HuH-7.5 (cell line): ENCODE measurements at places on chromosomes 3 and 15.
A peak's percentile ranks its signal among the peaks of the same experiment; 100 is the strongest.

- DNase-seq = no peak
These were observed 9.2 kb downstream of the LZTFL1 start for GRCh38 chr3:45832699-45833098.

DNA sequence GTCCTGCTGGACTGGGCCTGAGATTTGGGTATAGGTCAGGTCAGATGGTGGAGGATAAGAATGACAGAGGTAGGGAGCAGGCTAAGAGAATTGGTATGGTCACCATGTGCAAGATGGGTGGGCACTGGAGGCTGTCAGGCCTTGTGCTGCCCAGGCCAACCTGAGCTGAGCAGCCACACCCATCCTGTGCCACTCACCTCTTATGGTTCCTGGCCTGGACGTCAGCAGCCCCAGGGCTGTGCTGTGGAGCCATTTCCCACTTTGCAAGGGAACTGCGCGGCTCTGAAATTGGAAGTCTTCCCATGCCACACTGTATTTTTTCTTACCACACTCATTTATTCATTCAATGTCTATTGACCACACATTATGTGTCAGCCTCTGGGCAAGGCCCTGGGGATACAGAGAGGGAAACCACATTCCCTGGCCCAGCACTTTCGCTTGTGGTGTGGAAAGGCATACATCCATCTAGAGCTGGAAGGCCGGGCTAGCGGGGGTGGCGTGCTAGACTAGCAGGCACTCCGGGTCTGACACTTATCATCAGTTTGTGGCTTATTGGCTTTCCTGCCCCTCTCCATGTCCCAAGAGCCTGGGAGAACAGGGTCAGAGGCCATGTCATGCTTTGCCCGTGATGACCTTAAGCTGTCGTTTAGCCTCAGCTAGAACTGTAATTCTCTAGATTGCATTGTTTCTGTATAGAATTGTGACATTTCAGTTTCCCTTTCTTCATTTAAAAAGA is 51.1 kb upstream of the POLG start:
- no peak for DNase-seq

DNA sequence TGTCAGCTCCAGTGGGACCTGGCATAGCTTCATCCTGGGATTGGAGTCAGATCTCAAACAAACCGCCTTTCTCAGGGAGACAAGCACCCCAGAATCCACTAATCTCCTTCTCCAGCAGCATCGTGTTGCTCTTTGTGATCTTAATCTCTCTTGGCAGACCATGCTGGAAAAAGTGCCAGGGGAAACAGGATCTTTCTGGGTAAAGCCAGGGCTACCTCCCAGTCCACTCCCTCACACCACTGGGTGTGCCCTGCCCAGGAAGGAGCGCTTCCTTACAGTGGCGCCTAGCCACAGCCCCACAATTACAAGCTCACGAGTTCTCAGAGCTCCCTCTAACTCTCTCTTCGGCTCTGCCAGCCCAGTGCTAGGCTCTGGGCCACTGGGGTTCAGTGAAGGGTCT is 32.2 kb downstream of the RPLP1 start:
- DNase-seq = no peak

GRCh38 chr3:151568184-151568583 is 107.3 kb upstream of the IGSF10 start:
- DNase-seq = no peak

- DNase-seq = no peak
These were observed 168.3 kb downstream of the NEK10 start for GRCh38 chr3:27200721-27201489.

- DNase-seq = no peak
These were observed 103.4 kb upstream of the MELTF start for GRCh38 chr3:197132916-197133530.

DNA sequence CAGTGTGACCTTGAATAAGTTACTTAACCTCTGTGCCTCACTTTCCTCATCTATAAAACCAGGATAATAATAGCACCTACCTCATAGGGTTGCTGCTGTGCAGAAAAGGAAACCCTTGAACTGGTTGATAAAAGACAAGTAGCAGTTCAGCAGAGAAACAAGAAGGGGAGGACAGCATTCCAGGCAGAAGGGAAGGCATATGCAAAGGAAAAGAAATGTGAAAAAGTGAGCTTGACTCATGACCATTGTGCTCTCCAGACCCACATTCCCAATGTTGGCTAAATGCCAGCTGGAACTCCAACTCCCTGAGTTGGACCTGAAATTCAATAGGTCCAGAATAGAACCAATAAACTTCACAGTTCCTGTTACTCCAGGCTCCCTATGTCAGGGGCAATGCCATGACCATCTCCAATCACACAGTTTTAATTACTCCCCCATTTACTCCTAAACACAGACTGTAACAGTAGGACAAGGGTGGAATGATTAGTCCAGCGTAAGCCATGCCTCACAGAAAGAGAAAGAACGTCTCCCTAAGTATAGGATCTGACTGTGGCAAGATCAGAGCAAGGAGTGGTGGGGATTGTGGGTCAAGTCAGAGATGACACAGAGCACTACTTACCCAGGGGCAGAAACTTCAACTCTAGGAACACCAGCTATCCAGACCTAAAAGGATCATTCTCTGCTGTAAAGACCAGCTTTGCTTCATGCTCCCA is 26.9 kb downstream of the PRKAR2A start:
- no peak for DNase-seq

DNA sequence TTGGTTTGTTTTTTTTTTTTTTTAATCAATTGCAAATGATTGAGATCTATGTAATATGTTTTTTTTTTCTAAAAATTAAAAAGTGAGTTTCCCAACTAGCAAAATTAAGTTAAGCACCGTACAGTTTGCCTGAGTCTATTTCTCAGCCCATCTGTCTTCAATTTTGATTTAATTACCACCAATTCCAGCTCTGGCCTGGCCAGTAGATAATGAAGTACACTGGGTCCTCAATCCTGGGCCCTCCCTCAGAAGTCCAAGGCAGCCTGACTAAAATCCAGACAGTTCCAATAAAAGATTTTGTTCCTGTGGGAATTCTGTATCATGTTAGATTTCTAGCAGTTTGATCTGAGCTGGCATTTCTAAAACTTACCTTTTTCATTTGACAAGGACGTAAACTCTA is 887.2 kb downstream of the NAALADL2 start:
- DNase-seq = no peak

DNA sequence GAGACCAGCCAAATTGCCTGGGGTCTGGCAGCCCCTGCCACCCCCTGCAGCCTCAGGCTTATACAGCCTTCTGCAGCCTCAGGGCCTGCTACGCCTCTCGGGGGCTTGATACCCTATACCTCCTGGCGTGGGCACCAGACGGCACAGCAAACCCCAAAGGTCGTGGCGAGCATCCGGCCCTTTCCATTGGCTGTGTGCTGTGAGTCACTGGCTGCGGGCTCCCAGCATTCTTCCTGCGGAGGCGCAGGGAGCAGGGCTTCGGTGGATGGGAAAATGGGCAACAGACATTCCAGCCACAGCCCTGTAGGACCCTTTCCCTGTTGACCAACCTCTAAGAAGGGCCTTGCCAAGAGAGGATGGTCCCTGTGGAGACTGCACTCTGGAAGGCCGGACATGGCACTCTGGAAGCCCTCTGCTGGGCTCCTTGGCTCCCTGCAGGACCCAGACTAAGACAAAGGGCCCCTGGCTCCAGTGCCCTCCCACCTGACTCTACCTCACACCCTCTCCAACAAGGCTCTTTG is 59.6 kb downstream of the ITGA11 start:
- DNase-seq = peak; percentile 44

GRCh38 chr3:171822431-171823106 is 12.3 kb upstream of the PLD1 start:
- no peak for DNase-seq

DNA sequence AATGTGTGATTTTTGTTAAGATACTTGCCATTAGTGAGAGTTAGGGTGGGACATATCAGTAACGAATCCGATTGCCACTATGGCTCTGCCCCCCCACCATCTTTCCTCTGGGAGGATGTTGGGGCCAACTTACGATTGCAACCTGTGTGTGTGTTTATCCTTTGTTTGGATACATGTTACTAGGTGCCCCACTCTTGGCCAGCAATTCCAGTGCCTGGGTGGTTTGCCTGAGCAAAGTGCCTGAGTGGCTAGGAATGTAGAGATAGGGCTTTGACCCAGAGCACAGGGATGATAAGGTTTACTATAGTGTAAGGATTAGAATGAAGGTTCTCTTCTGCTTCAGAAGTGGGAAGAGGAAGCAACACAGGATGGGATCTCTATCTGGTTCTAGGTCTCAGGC is 231.8 kb downstream of the TP63 start:
- no peak for DNase-seq

DNA sequence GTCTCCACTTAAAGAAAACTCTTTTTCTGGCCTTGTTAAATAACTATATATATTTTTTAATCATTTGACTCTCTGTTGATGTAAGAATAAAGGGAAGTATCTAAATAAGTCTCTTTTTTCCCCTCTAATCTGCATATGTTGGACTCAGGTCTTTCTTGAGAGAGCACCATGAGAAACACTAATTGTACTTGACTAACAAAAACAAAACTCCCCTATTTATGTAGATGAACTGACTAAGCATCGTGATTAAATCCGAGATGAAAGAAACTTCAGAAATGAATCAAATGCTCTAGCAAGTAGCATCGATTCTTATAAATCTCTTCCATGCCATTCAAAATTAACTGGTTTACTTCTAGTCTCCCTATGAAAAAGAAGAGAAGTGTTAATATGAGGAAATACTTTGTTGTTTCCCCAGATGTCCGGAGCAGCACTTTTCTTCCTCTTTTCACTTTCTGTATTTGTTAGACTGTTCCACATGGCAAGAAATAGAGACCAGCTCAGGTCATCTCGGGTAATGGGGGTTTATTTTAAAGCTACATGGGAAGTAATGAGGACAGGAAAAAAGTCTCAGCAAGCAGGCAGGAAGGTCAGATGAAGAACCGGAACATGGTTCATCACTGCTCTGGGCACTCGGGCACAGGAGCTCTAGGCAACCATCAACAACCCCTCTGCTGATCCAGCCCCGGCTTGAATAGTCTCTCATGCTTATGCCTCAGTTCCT is 288.3 kb downstream of the CNTN6 start:
- DNase-seq = no peak

DNA sequence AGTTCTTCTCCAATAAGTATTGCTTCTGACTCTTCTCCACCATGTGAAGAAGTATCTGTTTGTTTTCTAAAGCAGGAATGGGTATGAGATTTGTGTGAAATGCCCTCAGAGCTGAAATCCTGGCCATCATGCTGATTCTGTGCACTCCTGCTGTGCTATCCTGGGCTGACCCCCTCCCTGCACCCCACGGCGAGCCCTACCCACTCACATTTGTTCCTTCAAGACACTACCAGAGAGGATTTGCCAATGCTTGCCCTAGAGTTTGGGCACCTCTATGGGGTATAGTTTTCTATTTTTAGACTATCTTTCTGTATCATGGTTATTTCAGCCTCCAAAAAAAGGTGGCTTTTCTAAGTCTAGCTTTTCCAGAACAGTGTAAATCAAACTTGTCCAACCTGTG is 18.5 kb downstream of the TXNRD3 start:
- no peak for DNase-seq

- no peak for DNase-seq
These were observed 104.3 kb downstream of the NEO1 start for GRCh38 chr15:73156431-73157191.

DNA sequence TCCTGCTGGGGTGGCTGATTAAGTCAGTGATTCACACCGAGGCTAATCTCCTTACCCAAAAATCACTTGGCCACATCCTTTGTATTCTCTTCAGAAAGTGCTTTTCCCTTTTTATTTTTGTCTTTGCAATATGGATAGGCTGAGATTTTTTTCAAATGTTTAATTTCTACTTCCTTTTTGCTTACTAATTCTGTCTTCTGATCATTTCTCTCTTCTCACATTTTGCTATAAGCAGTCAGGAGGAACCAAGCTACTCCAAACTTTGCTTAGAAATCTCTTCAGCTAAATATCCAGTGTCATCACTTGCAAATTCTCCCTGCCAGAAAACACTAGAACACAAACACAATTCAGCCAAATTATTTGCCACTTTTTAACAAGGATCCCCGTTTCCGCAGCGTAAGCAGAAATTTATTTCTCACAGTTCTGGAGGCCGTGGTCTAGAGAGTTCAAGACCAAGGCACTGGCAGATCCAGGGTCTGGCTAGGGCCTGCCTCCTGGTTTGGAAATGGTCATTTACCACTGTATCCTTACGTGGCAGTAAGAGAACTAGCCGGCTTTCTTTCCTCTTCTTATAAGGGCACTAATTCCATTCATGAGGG is 104.9 kb downstream of the IL5RA start:
- DNase-seq = no peak

DNA sequence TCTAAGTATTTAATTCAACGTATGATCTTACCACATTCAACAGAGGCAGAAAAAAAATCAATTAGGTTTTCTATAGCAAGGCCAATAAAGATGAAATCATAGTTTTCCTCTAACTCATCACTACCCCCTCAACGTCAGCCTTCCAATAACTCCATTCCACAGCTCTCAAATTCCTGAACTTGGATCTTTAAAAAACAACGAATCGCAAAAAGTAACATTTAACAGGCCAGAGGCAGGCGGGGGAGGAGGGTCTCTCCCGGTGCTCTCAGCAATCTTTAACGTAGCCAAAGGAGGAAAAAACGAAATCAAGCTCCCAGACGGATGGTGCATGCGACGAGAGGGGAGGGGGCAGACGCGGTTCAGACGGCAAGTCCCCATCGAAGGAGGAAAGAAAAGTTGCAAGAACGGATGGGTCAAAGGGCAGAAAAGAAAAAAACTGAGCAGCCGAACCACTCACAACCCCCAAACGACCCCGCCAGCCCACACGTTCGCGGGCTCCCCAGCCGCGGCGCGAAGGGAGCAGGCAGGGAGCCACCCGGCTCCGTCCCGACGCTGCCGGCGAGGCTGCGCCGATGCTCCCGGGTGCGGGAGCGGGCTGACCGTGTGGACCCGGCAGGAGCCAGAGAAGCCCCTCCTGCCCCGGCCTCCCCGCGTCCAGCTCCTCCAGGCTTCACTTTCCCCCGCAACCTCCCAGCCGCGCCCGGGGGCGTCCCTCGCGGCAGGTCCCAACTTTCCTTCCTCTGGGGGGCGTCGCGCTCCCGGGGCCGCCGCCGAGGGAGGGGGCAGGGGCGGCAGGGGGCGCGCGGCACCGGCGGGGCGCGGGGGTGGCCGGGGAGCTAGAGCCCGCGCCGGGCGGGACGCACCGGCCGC is 703 bp downstream of the PEAK1 start:
- peak; percentile 53 for DNase-seq

- no peak for DNase-seq
These were observed 31.9 kb downstream of the SLMAP start for GRCh38 chr3:57787867-57788623.
